G401 (cell line): ENCODE measurements at places on chromosomes 4 and X.
A peak's percentile ranks its signal among the peaks of the same experiment; 100 is the strongest.

- no peak for DNase-seq
Measured at GRCh38 chr4:15851969-15852368, 73.8 kb downstream of the CD38 start.

GRCh38 chrX:38220024-38220414 is 652 bp downstream of the SRPX start:
- DNase-seq, result no peak

DNA sequence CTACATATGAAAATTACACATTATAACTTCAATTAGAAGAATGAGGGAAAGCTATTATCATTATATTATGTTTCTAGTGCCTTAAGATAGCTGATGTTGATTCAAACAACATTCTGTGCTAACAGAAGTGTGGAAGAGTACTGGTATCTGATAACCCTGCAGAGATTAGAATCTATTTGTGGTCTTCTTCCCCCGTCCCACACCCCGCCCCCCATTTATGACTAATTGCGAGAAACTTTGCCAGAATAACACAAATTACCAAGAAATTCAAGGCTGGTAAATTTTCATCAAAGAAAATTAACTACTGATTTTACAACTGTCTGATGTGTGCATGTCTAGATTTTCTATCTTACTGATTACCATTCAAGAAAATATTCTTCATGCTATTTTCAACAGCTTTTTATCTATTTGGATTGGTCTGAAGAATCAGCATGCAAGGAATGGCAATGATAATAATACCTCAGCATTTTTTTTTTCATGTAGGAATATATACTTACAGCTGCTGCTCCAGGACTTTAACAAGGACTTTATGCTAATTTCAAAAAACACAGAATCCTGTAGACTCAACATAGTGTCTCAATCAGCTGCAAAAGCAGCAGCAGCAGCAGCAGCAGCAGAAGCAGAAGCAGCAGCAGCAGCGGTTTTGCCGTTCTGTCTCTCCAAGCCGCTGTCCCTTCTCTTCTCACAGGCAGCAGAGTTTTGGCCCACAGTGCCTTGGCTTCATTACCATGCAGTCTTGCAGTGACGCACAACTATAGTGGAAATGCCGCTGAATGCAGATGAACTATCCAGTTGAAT is 126.7 kb downstream of the FRYL start:
- peak; percentile 60 for DNase-seq

GRCh38 chr4:40482985-40483647 is 146.5 kb downstream of the RBM47 start:
- no peak for DNase-seq

- no peak for DNase-seq
Measured at GRCh38 chr4:75834772-75835154, 67.5 kb downstream of the PPEF2 start.

- no peak for DNase-seq
Measured at GRCh38 chrX:10177601-10178000, 20.8 kb downstream of the CLCN4 start.

GRCh38 chr4:127560755-127561154 is 72.0 kb upstream of the INTU start:
- DNase-seq, result no peak

DNA sequence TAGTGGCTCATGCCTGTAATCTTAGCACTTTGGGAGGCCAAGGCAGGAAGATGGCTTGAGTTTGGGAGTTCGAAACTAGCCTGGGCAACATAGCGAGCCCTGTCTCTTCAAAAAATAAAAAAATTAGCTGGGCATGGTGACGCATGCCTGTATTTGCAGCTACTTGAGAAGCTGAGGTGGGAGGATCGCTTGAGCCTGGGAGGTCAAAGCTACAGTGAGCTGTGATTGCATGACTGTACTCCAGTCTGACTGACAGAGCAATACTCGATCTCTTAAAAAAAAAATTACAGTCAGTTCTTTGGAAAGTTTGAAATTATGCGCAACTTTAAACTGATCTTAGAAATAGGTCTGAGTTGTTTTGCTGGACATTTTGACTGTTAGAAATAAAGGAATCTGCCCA is 55.8 kb downstream of the DOCK11 start:
- DNase-seq, result no peak

- DNase-seq, result peak; percentile 94
Measured at GRCh38 chrX:47540754-47541538, 20.1 kb upstream of the ARAF start.

DNA sequence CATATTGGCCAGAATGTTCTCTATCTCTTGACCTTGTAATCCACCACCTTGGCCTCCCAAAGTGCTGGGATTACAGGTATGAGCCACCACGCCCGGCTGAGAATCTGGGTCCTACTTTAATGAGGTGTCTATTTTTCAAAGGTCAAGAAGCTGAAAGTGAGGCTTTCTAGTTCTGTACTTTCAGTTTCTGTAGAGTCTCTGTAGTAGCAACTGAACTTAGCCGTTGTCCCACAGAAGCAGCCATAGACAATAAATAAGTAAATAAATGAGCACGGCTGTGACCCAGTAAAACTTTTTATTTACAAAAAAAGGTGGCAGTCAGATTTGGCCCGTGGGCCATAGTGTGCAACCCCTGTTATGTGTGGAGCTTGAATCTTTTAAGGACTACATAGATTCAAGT is 92.0 kb downstream of the FNIP2 start:
- DNase-seq, result no peak

DNA sequence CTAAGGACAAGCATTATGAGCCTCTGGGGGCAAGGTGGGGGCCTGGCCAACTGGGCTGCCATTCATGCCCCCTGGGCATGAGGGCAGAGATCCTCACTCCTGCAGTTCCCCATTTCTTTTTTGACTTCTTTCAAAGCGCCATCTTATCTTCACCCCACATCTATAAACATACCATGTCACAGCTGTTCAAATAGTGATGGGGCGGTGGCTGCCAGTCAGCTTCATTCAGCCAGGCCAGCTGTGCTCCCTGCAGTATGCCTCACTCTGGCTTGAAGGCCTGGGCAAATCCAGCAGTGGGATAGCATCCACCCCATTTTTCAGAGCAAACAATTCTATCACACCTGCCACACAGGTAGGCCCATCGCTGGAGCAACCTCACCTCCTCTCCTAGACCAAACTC is 85.5 kb downstream of the NHSL2 start:
- no peak for DNase-seq

GRCh38 chr4:88819818-88820697 is 122.4 kb upstream of the NAP1L5 start:
- DNase-seq, result peak; percentile 25

DNA sequence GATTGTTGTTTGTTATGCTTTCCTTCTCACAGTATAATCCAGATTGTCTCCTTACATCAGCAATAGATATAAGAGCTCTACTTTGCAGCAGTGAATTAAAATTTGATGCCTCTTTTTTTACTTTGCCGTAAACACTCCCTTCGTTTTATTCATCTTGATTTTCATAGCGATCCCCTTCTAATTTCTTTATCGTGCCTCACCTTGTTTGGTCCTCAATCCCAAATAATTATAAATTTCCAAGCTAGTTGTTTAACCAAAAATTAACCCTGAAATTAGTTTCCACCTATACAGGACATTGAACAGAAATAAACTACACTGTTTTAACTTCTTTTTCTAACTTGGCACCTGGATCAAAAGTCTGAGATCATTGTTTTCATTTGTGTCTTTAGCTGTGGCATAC is 35.1 kb upstream of the GRID2 start:
- no peak for DNase-seq

- no peak for DNase-seq
Measured at GRCh38 chr4:8179771-8180170, 19.3 kb upstream of the SH3TC1 start.

GRCh38 chr4:10097906-10098779 is 18.5 kb downstream of the WDR1 start:
- no peak for DNase-seq

- no peak for DNase-seq
Measured at GRCh38 chrX:13167481-13168231, 123.2 kb upstream of the FAM9C start.

DNA sequence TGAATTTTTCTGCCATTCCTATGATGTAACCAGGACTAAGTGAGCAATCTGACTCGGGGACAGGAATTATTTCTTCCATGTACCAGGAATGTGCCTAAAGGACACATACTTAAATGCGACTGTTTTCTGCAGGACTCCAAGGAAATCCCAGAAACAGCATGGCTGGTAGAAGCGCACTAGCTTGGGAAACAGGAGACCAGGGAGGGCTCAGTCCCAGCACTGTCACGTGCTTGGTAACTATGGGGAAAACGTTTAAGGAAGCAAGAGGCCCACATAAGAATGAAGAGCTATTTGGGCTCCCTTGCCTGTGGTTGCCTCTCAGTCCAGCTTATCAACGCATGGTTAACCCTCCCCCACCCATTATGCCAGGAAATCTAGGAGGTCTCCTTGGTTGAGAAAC is 19.6 kb downstream of the MPP1 start:
- no peak for DNase-seq

GRCh38 chrX:120732461-120732860 is 102.6 kb upstream of the C1GALT1C1 start:
- no peak for DNase-seq

DNA sequence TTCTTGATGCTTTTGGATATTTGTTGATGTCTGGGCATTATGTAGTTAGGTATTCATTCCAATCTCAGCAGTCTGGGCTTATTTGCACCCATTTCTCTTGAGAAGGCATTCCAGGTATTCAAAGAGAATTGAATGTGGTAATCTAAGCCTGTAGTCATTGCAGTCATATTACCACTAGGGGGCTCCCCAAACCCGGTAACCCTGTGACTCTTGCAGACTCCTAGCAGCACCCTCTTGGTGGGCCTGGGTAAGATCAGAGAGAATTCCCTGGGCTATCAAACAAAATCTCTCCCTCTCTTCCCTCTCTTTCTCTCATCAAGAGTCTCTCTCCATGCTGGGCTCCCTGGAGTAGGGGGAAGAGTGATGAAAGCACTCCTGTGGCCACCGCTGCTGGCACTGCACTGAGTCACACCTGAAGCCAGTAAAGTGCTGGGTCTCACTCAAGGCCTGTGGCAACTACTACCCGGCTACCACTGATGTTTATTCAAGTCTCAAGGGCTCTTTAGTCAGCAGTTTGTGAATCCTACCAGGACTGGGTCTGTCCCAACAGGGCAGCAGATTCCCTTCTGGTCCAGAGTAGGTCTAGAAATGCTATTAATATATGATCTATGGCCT is 187.7 kb upstream of the NUDT10 start:
- peak; percentile 47 for DNase-seq

DNA sequence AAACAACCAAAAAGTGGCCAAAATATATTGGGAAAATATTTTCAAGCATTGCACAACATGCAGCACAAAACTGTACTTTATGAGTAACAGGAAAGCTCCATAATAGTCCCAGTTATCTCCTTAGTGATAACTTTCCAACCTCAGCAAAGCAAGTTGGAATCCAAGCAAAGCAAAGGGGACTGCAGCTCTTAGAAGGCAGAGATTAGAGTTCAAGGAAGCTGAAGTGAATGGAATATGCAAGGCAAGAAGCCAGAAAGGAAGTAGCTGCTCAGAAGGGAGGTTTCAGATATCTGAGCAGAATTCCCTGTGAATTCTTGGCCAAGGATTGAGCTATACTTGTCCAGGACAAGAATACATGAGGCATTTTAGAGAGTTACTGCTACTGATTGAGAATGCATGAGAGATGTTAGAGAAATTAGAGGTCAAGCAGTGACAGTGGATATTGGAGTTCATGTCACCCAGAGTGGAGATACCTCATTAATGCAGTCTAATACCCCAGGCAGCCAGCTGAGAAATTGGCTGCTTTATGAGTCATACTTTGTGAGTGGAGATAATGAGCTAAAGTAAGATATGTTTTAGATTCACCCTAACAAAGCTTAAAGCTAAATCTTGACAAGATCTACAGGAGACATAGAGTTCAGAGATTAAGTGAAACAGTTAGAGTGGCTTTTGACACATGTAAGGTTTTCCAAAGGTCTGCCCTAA is 102.8 kb downstream of the INPP4B start:
- DNase-seq, result no peak

- DNase-seq, result no peak
Measured at GRCh38 chrX:152658302-152658701, 20.6 kb downstream of the GABRQ start.

GRCh38 chr4:26032630-26033317 is 118.8 kb downstream of the SMIM20 start:
- DNase-seq, result no peak

DNA sequence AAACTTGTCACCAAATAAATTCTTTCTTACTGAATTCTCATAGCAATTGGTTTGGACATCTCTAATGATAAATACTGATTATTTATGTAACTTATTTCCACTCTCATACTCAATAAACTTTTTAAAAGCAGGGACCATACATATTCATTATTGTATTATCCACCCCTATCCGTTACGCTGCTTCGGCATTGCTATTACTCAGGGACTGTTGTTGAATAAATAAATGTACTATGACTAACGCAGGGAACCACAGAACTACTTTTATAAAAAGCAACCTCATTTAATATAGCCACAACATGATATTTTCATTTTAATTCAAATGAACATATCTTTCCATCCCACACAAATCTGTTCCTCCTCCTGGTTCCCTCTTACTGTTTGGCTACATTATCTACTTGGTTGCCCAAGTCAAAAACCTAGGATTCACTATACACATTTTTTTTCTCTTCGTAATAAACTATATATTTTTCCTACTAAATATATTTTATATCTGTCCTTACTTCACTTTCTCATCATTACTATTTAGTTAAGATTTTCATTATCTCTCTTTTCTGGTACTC is 14.9 kb upstream of the ANKRD50 start:
- DNase-seq, result no peak

- no peak for DNase-seq
Measured at GRCh38 chrX:53279296-53280237, 1.8 kb downstream of the IQSEC2 start.

GRCh38 chr4:16909281-16909680 is 10.8 kb upstream of the LDB2 start:
- no peak for DNase-seq

DNA sequence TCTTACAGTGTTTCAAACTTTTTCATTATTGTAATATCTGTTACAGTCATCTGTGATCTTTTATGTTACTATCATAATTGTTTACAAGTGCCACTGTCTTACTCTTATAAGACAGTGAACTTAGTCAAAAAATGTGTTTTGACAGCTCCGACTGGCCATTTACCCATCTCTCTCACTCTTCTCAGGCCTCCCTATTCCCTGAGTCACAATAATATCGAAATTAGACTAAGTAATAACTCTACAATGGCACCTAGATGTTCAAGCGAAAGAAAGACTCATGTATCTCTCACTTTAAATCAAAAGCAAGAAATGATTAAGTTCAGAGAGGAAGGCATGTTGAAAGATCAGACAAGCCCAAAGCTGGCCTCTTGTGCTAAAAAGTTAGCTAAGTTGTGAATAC is 184.2 kb downstream of the CDS1 start:
- DNase-seq, result no peak

DNA sequence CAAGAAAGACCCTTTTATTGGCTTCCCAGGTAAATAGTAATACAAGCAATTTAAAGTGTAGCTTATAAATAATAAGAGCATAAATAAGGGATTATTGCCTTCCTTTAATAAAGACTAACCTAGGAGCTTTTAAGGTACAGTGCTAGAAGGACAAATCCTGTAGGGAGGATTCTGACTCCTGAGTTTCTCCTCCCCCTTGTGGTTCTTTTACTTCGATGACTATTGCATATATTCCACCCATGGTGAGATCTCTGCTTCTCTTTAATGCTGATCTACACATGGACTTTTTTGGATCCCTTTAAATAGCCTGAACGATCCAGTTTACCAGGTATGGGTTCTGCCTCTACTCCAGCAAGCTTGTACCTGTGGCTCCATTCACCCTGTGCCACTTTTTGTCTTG is 2.5 kb downstream of the GALNT7 start:
- DNase-seq, result peak; percentile 67

- DNase-seq, result no peak
Measured at GRCh38 chrX:41449131-41449530, 2.0 kb downstream of the NYX start.

- DNase-seq, result no peak
Measured at GRCh38 chr4:84648863-84649647, 66.1 kb downstream of the CDS1 start.
